Activated CD4-positive, alpha-beta T cell treated with anti-CD3 and anti-CD28 coated beads, Interleukin-2, amount 10 ng/mL, durations not matched to agents 7 days and 5 days (primary cell): ENCODE measurements at places on chromosomes 5 and 9. TPM values are rescaled to one million over a fixed set of nuclear protein-coding genes. Genes with fewer than 3 reads are reported as not detected.

GRCh38 chr9:112784020-112784785 lies 33.6 kb downstream of the SNX30 start:
- H3K27me3 ChIP-seq: no peaks in the 10 kb centered on the region
- H3K4me3 ChIP-seq: no peak overlapping the region
- peaks cover 21% of the 10 kb centered on the region for H3K4me1 ChIP-seq
- no peaks in the 10 kb centered on the region for H3K36me3 ChIP-seq
- DNase-seq: no peak
- no peak overlapping the region for H3K27ac ChIP-seq

DNA sequence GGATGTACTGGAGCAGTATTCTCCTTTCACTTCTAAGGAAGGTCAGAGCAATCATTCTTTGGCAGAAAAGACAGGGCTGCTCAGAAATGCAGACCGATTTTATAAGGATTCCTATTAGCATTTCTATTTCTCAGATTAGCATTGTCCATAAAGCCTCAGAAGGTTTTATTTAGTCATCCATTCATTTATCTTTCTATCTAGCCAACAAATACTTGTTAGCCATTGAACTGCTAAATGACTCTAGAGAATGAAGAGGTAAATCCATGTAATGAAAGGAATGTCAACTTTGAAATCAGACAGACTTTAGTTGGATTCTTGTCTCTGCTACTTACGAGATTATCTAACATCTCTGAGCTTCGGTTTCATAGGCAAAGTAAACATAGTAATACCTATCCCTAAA lies 165.2 kb downstream of the SLC25A46 start:
- H3K4me1 ChIP-seq: no peaks in the 10 kb centered on the region
- H3K36me3 ChIP-seq: no peaks in the 10 kb centered on the region
- no peak for DNase-seq
- H3K27me3 ChIP-seq: peaks cover 6% of the 10 kb centered on the region
- H3K4me3 ChIP-seq: no peak overlapping the region

DNA sequence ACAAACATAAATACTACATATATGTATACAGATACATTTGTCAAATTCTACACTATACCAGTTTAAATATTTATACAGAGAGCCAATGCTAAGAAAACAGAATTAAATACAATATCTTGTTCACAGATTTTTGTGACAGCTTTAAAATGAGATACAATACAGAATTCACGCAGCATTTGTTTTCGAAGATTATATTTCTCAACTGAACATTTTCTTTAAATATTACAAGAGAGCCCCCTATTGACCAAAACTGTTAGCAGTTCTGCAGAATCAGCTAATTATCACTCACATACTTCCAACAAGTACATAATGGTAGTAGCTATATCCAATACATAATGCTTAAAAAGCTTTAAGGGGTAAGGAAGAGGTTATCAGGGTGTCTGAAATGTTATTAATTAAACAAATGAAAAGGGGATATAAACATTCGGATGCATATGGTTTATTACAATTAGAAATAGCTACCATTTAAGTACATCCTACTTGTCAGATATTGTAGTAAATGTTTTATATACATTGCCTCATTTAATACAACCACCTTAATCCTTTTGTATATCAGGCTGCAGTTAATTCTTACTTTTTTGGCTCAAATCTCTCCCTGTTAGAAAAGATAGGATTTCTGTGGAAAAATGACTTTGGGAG lies 31.7 kb downstream of the ZDHHC21 start:
- peaks cover 12% of the 10 kb centered on the region for H3K36me3 ChIP-seq
- no peaks in the 10 kb centered on the region for H3K4me1 ChIP-seq
- DNase-seq: no peak
- H3K27ac ChIP-seq: no peak overlapping the region

DNA sequence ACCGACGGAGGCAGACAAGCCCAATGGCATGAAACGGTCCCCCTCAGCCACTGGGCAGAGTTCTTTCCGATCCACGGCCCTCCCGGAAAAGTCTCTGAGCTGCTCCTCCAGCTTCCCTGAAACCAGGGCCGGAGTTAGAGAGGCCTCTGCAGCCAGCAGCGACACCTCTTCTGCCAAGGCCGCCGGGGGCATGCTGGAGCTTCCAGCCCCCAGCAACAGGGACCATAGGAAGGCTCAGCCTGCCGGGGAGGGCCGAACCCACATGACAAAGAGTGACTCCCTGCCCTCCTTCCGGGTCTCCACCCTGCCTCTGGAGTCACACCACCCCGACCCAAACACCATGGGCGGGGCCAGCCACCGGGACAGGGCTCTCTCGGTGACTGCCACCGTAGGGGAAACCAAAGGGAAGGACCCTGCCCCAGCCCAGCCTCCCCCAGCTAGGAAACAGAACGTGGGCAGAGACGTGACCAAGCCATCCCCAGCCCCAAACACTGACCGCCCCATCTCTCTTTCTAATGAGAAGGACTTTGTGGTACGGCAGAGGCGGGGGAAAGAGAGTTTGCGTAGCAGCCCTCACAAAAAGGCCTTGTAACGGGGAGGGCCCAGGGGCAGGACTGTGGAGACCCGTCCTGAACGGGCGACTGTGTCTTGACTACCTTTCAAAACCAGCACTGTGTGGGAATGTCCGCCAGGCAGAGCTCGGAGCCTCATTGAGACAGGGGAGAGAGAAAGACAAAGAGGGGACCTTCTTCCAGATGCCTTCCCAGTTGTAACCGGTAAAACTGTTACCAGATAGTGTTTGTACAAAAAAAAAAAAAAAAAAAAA lies 29.9 kb downstream of the CD180 start:
- H3K4me1 ChIP-seq: peaks cover 68% of the 10 kb centered on the region
- peak overlapping the region; percentile 99 for H3K27ac ChIP-seq
- peak; percentile 82 for DNase-seq

GRCh38 chr9:75001719-75002421 lies 26.2 kb downstream of the CARNMT1 start:
- no peak overlapping the region for H3K27ac ChIP-seq
- no peak overlapping the region for H3K4me3 ChIP-seq
- peaks cover 12% of the 10 kb centered on the region for H3K36me3 ChIP-seq
- DNase-seq: peak; percentile 38
- H3K4me1 ChIP-seq: peaks cover 3% of the 10 kb centered on the region

TNFSF15 gene
- 2.0 TPM for total RNA-seq

- no peaks in the 10 kb centered on the region for H3K36me3 ChIP-seq
- H3K4me1 ChIP-seq: no peaks in the 10 kb centered on the region
- no peak overlapping the region for H3K27ac ChIP-seq
- no peak for DNase-seq
- H3K4me3 ChIP-seq: no peak overlapping the region
These were observed 61.8 kb downstream of the C9 start for GRCh38 chr5:39302472-39302871.

SPINK7 gene
- not detected for total RNA-seq

SUSD3 gene
- 81.1 TPM for total RNA-seq

- no peaks in the 10 kb centered on the region for H3K27me3 ChIP-seq
- DNase-seq: no peak
- H3K27ac ChIP-seq: no peak overlapping the region
- H3K4me3 ChIP-seq: no peak overlapping the region
- no peaks in the 10 kb centered on the region for H3K36me3 ChIP-seq
These were observed 30.5 kb downstream of the C7 start for GRCh38 chr5:40939753-40940152.

DNA sequence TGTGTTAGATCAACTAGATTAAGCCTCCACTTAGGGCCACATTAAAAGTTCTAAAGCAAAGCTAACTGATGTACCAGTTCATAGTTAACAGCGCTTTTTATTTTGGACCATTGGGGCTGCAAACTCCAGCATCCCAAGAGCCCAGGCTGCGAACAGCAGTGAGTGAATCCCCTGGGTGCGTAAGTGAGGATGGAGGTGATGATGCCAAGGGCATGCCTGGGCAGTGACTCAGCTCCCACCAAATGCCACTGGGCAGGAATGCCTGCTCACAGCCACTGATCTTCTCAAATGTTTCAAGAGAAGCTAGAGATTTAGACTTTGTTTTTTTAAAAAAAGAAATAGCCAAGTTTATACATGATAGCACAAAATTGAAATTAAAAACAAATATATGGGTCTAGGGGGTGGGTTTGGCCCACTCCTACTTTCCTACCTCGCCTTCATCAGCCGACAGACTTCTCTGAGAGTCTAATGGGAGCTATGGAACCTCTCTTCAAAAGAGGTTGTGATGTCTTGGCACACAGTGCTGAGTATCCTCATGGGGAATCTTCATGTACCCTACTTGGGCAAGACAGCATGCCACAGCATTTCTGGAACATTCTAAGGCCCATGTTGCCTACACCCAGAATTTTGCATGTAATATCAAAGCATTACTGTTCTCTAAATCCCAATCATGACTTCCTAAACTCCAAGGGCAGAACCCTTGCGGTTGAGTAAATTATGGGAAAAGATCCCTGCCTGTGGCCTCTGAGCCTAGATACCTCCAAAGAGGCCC lies 398.1 kb downstream of the EBF1 start:
- no peaks in the 10 kb centered on the region for H3K36me3 ChIP-seq
- H3K27ac ChIP-seq: no peak overlapping the region
- no peak for DNase-seq
- H3K27me3 ChIP-seq: no peaks in the 10 kb centered on the region
- no peaks in the 10 kb centered on the region for H3K4me1 ChIP-seq
- H3K4me3 ChIP-seq: no peak overlapping the region

DMRT3 gene
- not detected for total RNA-seq

DNA sequence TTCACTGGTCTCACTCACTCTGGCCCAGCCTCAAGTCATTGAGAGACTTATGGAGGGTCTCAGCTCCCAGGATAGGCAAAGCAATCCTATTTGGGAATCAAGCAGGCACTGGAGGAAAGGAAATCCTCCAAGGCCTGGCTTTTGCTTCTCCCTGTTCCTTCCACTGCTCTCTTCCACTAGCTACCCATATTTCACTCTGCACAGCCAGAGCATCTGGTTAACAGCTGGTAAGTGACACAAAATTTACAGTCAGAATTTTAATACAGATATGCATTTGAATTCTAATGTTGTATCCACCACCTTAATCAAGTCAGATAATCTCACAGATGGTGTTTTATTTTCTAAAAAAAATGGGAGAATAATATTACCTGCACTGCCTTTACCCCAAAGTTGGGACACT lies 868 bp upstream of the C1QTNF2 start:
- H3K27ac ChIP-seq: no peak overlapping the region
- no peak for DNase-seq
- peaks cover 71% of the 10 kb centered on the region for H3K27me3 ChIP-seq
- no peak overlapping the region for H3K4me3 ChIP-seq
- no peaks in the 10 kb centered on the region for H3K36me3 ChIP-seq

WNT8A gene
- total RNA-seq: not detected

DNA sequence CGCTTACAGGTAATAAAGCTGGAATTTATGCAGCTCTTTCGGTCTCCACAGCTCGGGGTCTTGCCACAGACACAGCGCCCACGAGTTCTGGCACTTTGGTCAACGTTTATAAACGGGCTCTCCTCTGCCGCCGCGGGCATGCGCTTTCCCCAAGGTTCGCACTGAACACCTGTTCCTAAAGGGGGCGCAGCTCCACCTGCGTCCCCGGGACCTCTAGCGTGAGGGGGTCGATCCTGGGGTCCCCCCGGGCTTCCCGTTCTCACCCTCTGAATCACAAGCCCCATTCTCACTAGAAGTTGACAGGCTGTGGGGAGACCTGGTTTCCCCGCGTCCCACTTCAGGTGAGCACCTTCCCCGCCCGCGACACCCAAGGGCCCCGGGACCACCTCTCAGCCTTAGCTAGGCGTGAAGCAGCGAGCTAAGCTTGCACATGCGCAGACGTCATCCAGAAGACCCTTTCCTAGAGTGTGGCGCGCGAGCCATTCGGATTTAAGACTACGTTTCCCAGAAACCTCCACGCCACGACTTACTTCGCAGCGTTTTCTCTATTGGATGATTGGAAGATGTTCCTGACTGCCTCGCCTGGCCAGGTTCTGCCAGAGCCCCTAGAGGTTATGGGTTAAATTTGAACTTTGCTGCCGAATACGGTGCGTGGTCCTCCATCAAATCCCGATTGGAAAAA lies 21.3 kb upstream of the ZNF782 start:
- peak overlapping the region; percentile 74 for H3K4me3 ChIP-seq
- peak; percentile 64 for DNase-seq
- H3K27ac ChIP-seq: peak overlapping the region; percentile 72
- H3K36me3 ChIP-seq: peaks cover 3% of the 10 kb centered on the region
- peaks cover 37% of the 10 kb centered on the region for H3K27me3 ChIP-seq

- no peak overlapping the region for H3K4me3 ChIP-seq
- no peaks in the 10 kb centered on the region for H3K36me3 ChIP-seq
- no peaks in the 10 kb centered on the region for H3K4me1 ChIP-seq
- no peak overlapping the region for H3K27ac ChIP-seq
- no peaks in the 10 kb centered on the region for H3K27me3 ChIP-seq
These were observed 97.4 kb downstream of the CACNA1B start for GRCh38 chr9:137974746-137975526.

TLX3 gene
- total RNA-seq: not detected

- peaks cover 13% of the 10 kb centered on the region for H3K27me3 ChIP-seq
- H3K36me3 ChIP-seq: peaks cover 30% of the 10 kb centered on the region
- H3K27ac ChIP-seq: no peak overlapping the region
- peaks cover 51% of the 10 kb centered on the region for H3K4me1 ChIP-seq
- DNase-seq: no peak
These were observed 13.2 kb upstream of the IL12B start for GRCh38 chr5:159343295-159344094.

- no peaks in the 10 kb centered on the region for H3K36me3 ChIP-seq
- no peak for DNase-seq
- no peak overlapping the region for H3K4me3 ChIP-seq
- H3K4me1 ChIP-seq: no peaks in the 10 kb centered on the region
These were observed 94.0 kb upstream of the SLC25A48 start for GRCh38 chr5:135740475-135740874.

DNA sequence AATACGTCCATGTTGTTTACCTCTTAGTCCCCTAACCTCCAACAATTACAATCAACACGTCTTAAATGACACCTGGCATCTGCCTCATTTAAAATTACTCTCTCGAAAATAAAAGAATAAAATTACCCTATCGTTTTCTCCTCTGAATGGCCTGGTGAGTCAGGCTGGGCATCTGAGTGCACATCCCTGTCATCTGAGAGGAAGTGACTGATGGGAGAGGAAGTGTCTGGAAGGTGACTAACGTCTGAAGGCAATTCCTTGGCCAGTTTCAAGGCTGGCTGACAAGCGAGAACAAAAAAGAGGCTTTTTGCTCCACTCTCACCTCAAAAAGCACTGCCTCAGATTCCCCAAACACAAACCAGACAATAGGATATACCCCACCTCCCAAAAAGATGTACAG lies 57.7 kb downstream of the MAPKAP1 start:
- H3K4me3 ChIP-seq: no peak overlapping the region
- H3K4me1 ChIP-seq: peaks cover 49% of the 10 kb centered on the region
- no peak for DNase-seq
- H3K36me3 ChIP-seq: peaks cover 21% of the 10 kb centered on the region

RNF224 gene
- total RNA-seq: 0.10 TPM

BARHL1 gene
- not detected for total RNA-seq

FOXD4L3 gene
- not detected for total RNA-seq

GRCh38 chr5:98175474-98175873 lies 598.0 kb upstream of the RGMB start:
- H3K36me3 ChIP-seq: no peaks in the 10 kb centered on the region
- DNase-seq: no peak
- no peaks in the 10 kb centered on the region for H3K4me1 ChIP-seq
- H3K27me3 ChIP-seq: no peaks in the 10 kb centered on the region

TMC1 gene
- total RNA-seq: not detected
